ENCODE measurements at places on chromosomes 6 and 20. TPM values are rescaled to one million over a fixed set of nuclear protein-coding genes. Genes with fewer than 3 reads are reported as not detected.

Gene BEND6
- 0.93 TPM for total RNA-seq

Gene CST9L
- not detected for total RNA-seq

DNA sequence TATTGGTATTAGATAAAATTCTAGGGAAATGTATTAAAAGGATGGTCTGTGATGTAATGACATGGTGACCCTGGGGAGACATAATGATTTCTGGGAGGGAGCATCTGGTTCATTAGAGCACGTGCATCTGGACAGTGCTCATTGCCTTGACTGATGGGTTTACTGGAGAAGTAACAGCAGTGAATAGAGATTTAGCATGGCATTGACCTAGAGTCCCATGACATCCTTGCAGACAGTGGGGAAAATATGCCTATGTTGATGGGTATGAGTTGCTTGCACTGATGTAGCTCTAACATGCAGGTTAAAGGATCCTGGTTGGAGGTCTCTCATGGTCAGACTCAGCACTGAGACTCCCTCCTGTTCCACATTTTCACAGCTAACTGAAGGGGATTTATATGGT, 164.1 kb upstream of the OLIG3 start:
- no peak for DNase-seq

DNA sequence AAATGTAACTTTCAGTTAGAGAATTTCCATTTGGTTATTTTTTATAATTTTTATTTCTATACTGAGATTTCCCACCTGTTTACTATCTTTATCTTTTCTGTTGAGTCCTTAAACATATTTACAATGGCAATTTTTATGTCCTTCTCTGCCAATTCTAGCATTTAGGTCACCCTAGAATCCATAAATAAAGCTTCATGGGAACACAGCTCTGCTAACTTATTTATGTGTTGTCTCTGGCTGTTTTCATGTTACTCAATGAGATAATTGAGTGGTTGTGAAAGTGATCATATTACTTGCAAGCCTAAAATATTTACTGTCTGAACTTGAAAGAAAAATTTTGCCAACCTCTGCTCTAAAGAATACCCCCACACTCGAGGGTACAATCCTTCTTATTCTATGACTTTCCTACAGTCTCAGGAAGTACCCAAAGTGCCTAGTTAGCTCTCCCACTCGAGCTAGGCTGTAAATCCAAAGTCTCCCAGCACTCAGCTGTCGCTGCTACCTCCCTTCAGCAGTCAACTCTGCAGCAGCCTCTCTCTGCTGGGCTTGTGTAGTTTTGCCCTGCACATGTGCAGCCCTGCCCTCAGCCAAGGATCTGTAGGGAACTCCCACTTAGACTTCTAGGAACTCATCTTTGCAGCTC, 53.5 kb upstream of the GCLC start:
- DNase-seq, result no peak

GRCh38 chr6:4606821-4607704, 169.1 kb upstream of the CDYL start:
- DNase-seq, result peak; percentile 81

Measured in SJCRH30 (cell line).